ENCODE measurements at places on chromosomes 6 and 20.
A peak's percentile ranks its signal among the peaks of the same experiment; 100 is the strongest.

DNA sequence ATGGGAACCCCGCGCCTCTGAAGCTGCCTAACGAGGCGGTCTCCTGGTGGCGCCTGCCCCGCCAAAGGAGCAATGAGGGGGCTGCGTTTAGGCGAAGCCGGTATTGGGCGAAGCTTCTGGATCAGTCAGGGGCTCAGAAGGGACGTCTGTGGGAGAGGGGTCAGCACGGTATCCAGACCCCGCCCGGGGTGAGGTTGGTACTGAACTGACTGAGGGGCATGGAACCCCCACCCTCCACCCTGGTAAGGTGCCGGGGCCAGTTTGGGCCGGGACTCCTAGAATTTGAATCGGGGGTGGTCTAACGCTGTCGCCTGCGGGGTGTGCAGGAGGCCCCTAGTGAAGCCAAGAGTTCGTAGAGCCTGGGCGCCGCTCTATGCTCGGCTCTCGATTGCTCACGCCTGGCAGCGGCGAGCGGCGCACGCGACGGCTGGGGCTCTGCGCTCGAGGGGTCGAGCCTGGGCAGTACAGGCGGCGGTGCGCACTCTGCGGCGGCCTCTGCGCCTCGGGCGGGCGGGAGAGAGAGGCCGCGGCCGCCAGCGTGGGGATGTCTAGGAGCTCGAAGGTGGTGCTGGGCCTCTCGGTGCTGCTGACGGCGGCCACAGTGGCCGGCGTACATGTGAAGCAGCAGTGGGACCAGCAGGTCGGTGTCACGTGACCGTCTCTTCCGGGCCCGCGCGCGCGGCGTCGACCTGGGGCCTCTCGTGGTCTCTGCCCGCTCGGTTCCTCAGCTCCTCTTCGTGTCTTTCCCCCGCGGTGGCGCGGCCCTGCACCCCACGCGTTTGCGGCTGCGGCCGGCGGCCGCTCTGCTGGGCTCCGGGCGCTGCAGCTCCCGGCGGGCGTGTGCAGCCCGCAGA is at the start of the genes KAT14 and PET117:
KAT14 (plus strand) TSS at position 452 of the 854 bp plus-strand sequence. CDS start 4,798 bp downstream, outside the sequence.
PET117 (plus strand) TSS at position 452 of the 854 bp plus-strand sequence; CDS start at position 545, 93 bp downstream.
- peak; percentile 94 for DNase-seq

GRCh38 chr20:37892001-37892400 is 10.9 kb upstream of the VSTM2L start:
- no peak for DNase-seq

DNA sequence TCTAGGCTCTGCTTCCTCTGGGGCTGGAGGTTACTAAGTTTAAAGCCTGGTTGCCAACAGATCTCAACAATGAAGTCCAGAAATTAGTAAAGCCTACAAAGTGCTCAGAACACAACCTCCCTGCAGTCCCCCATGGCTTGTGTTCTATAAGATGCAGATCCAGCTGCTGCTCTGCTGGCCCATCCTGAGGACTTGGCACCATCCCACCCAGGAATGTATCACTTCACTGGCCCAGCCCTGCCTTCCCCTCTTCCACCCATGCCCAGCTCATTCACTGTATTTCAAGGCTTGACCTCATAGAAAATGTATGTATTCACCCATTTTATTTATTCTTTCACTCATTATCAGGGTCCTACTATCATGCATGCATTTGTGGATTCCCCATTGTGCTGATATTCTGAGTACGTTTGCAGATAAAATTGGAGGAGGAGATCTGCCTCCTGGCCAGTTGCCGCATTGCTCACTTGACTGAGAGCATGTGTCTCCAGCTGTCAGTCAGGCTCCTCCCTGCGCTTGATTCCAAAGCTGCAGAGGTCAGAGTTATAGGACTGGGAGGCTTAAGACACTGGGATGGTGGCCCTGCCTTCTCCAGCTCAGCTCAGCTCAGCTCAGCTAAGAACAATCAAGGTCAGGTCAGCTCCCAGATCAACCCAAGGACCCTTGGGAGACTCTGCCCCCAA is 104.8 kb downstream of the MAFB start:
- DNase-seq, result no peak

- peak; percentile 1 for DNase-seq
Measured at GRCh38 chr20:25272223-25273000, 24.5 kb downstream of the PYGB start.

- no peak for DNase-seq
Measured at GRCh38 chr6:44614396-44614795, 226.9 kb downstream of the CDC5L start.

DNA sequence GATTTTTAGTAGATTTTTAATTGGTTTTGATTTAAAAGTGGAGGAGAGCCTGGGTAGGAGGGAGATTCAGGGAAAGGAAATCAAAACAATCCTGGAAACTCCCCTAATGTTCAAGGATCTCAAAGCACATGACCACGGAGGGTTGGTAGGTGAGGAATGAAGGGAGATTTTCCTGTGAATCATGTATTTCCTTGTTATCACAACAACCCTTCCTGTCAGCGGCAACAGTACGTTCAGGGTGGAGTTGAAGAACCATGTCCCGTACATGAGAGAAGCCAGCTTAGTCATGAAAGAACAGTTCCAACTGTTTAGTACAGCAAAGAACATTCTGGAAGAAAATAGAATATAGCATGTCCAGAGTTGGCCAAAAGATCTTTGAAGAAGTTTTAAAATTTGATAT is 79.4 kb upstream of the SCAF8 start:
- no peak for DNase-seq

GRCh38 chr6:164827537-164827936 is 481.9 kb downstream of the C6orf118 start:
- DNase-seq, result no peak

GRCh38 chr20:1883986-1884385 is 11.2 kb upstream of the SIRPA start:
- no peak for DNase-seq

GRCh38 chr6:143621159-143621873 is 56.4 kb upstream of the PHACTR2 start:
- DNase-seq, result no peak

GRCh38 chr6:40947876-40948526 is 91.0 kb downstream of the UNC5CL start:
- no peak for DNase-seq

DNA sequence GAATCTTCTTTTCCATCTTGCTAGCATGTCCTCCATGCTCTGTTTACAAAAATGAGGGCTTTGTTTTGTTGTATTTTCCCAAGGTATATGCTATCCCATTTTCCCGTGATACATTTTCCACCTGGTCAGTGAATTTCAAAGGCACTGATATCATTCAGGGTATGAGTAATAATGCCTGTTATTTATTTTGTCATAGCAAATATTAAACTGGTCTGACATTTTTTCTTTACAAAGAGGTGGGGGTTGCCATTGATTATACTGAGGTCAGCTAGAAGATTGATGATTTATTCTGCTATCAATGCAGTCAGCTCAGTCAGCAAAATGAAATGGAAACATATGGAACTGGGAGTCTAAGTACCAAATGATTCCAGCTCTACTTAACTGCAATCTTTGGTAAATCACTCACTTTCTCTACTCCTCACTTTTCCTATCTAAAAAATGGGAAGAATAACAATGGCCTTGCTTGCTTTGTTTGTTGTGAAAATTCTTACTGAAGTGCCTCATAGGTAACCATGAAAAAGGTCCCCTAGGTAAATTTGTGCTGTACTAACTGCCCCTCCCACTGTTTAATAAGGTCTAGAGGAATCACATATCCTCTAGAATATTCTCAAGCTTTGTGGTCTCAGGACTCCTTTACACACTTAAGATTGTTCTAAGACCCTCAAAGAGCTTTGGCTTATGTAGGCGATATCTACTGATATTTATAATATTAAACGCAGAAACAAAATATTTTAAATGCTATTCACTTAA is 64.0 kb downstream of the ARHGAP18 start:
- no peak for DNase-seq

DNA sequence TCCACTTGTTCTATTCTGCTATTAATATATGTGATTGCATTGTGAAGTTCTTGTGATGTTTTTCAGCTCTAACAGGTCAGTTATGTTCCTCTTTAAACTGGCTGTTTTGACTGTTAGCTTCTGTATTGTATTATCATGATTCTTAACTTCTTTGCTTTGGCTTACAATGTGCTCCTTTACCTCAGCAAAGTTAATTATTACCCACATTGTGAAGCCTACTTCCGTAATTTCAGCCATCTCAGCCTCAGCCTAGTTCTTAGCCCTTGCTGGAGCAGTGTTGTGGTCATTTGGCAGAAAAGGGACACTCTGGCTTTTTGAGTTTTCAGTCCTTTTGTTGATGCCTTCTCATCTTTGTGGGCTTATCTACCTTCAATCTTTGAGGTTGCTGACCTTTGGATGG is 440.2 kb downstream of the TBC1D32 start:
- no peak for DNase-seq

DNA sequence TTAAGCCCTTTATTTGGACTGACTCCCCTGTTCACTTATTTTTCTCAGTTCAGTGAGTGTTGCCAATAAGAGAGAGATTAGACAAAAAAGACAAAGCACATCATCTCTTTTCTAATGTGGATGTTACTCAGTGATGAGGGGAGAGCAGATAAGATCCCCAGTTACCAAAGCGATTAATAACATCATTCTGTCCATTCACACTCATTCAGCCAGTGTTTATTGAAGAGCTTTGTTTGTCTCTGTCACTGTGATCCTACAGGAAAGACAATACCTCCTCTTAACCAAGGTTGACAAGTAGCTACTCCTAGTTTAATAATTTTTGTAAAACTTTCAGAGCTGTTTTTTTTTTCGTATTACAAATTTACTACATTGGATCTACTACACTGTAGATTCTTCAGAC is 163.0 kb downstream of the EYA4 start:
- no peak for DNase-seq

DNA sequence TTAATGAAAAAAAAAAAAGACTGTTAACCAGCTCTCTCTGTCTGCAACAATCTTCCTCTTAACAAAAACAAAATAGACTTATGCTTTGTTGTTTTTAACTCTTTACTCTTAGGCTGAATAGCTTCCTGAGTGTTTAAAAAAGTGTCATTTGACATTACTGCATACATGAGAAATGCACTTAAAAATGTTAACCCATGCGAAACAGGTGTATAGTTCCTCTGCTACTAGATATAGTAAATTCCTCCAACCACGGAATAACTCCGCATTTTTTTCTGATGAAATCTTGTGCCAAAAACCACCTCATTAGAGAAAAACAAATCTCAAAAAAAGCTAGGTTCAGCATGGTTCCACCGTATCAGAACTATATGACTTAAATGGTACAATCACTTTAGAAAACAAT is 426.0 kb downstream of the ADGRB3 start:
- DNase-seq, result no peak

- no peak for DNase-seq
Measured at GRCh38 chr6:131379948-131380347, 193.1 kb upstream of the ARG1 start.
